Cardiac muscle cell (in vitro differentiated cells and primary cell): ENCODE measurements at places on chromosomes 2 and 18.
A peak's percentile ranks its signal among the peaks of the same experiment; 100 is the strongest.

GRCh38 chr18:44680273-44681075 lies at the start of gene SETBP1:
TSS of gene SETBP1 (plus strand) at chr18:44680888. CDS start at chr18:44701347, 20,459 bp downstream.
- H3K27ac ChIP-seq, result peak within 1 kb of the TSS; percentile 80
- peak; percentile 58 for DNase-seq

DNA sequence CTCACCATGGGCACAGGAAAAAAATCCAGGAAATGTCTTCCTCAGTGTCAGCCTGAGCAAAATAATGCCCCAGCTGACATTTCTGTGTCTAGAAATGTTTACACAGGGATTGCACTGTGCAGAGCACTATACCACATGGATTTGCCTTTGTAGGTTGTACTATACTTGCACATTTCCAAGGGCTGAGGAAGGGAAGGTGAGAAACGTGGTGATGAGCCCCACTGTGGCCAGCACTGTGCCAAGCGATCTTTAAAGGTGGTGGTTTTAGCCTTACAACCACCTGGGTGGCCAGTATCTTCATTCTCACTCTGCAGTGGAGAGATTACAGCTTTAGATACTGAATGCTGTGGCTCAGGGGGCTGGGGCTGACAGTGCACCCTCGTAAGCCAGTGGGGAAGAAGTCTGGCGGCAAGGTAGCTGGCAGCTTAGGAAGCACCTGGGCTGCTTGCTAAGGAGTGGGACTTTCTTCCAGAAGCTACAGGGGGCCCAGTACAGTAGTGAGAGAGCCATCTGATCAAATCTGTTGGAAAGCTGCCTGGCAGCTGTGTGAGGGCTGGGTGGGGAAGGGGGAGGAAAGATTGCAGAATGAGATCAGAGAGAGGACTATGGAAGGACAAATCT lies 81.4 kb upstream of the MSH2 start:
- H3K4me1 ChIP-seq, result no peaks in the 10 kb centered on the region
- DNase-seq, result no peak
- no peak overlapping the region for H3K27ac ChIP-seq
- no peaks in the 10 kb centered on the region for H3K27me3 ChIP-seq
- no peak overlapping the region for H3K4me3 ChIP-seq

DNA sequence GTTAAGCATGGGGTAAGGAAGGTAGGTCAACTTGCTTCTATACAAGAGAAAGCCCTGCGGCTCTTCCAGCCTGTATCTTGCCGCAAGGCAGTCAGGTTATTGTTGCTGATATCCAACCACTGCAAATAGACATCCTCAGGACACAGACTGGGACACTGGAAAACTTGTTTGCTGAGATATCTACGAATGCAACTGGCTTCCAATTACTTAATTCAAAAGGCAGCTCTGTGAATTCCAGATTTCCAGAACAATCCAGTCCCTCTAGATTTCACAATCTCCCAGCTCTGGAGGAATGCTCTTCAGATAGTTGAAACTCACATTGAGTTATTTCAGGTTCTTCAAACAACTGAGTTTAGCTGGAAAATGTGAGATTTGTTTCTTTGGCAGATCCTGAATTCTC lies 34.6 kb upstream of the SP9 start:
- H3K4me1 ChIP-seq, result no peaks in the 10 kb centered on the region
- no peak overlapping the region for H3K27ac ChIP-seq
- no peaks in the 10 kb centered on the region for H3K36me3 ChIP-seq
- no peak overlapping the region for H3K4me3 ChIP-seq
- H3K27me3 ChIP-seq, result no peaks in the 10 kb centered on the region

DNA sequence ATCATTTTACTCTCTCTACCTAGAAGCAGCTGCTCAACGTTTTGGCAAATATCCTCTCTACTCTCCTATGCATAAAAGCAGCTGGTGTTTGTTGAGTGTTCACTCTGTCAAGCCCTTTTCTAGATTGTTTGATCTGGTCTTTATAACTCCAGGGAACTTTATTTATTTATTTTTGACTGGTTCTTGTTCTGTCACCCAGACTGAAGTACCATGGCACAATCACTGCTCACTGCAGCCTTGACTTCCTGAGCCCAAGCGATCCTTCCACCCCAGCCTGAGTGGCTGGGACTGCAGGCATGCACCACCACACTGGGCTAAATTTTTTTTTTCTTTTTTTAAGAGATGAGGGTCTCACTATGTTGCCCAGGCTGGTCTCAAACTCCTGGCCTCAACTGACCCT lies 12.7 kb downstream of the CATIP start:
- no peaks in the 10 kb centered on the region for H3K4me1 ChIP-seq
- H3K36me3 ChIP-seq, result no peaks in the 10 kb centered on the region
- no peak overlapping the region for H3K4me3 ChIP-seq
- no peak for DNase-seq
- no peaks in the 10 kb centered on the region for H3K27me3 ChIP-seq
- no peak overlapping the region for H3K27ac ChIP-seq

GRCh38 chr2:190441564-190441963 lies 33.4 kb downstream of the MFSD6 start:
- no peaks in the 10 kb centered on the region for H3K36me3 ChIP-seq
- no peaks in the 10 kb centered on the region for H3K4me1 ChIP-seq
- DNase-seq, result no peak
- H3K27ac ChIP-seq, result no peak overlapping the region

- peaks cover 8% of the 10 kb centered on the region for H3K4me1 ChIP-seq
- no peak overlapping the region for H3K4me3 ChIP-seq
- H3K27ac ChIP-seq, result peak overlapping the region; percentile 23
- DNase-seq, result peak; percentile 45
- H3K27me3 ChIP-seq, result no peaks in the 10 kb centered on the region
Observed at GRCh38 chr18:10062302-10063300, 148.8 kb downstream of the VAPA start.

- H3K4me1 ChIP-seq, result no peaks in the 10 kb centered on the region
- H3K27ac ChIP-seq, result no peak overlapping the region
- no peaks in the 10 kb centered on the region for H3K36me3 ChIP-seq
- no peaks in the 10 kb centered on the region for H3K27me3 ChIP-seq
- no peak for DNase-seq
Observed at GRCh38 chr2:114192362-114192761, 250.1 kb upstream of the DPP10 start.

- H3K36me3 ChIP-seq, result no peaks in the 10 kb centered on the region
- H3K27me3 ChIP-seq, result peaks cover 11% of the 10 kb centered on the region
- no peak overlapping the region for H3K4me3 ChIP-seq
- no peaks in the 10 kb centered on the region for H3K4me1 ChIP-seq
Observed at GRCh38 chr2:96154506-96155380, 9.5 kb upstream of the DUSP2 start.

DNA sequence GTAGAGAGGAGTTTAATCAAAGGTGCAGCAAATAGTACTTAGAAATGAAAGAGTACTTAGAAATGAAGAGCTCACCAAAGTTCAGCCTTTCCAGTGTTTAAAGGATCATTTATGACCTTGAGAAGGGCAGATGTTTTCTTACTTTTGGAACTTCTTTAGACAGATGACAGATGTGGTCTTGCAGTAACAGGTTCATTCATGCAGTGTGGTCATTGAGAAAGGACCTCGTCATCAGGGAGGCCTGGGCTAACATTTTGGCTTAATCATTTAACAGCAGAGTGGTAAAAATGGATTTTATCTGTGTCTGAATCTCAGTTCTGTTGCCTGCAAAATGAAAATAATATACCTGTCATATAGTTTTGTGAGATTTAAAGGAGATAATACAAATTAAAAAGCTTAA lies 75.1 kb upstream of the NT5C1B start:
- no peak overlapping the region for H3K4me3 ChIP-seq
- DNase-seq, result no peak
- H3K4me1 ChIP-seq, result peaks cover 5% of the 10 kb centered on the region
- no peak overlapping the region for H3K27ac ChIP-seq

GRCh38 chr2:235937526-235937925 lies 230.7 kb downstream of the GBX2 start:
- no peaks in the 10 kb centered on the region for H3K27me3 ChIP-seq
- H3K27ac ChIP-seq, result no peak overlapping the region
- no peak for DNase-seq
- H3K36me3 ChIP-seq, result no peaks in the 10 kb centered on the region
- no peaks in the 10 kb centered on the region for H3K4me1 ChIP-seq

DNA sequence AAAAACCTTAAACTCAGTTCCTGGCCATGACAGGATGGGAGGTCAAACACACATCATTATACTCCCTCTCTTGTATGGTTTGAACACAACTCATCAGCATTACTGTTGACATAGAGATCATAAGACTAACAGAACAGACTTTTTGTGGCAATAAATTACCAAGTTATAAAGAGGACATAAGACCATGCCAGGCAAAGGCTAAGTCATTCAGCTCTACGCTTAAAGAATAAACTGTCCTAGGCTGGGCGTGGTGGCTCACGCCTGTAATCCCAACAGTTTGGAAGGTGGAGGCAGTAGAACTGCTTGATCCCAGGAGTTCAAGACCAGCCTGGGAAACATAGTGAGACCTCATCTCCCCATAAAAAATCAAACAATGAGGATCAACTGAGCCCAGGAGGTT lies 16.4 kb downstream of the NLRC4 start:
- no peak for DNase-seq
- H3K4me3 ChIP-seq, result no peak overlapping the region
- H3K4me1 ChIP-seq, result no peaks in the 10 kb centered on the region
- H3K36me3 ChIP-seq, result no peaks in the 10 kb centered on the region
- no peaks in the 10 kb centered on the region for H3K27me3 ChIP-seq
- H3K27ac ChIP-seq, result no peak overlapping the region

GRCh38 chr2:210647151-210647550 lies 90.8 kb downstream of the CPS1 start:
- no peaks in the 10 kb centered on the region for H3K36me3 ChIP-seq
- H3K4me3 ChIP-seq, result peak overlapping the region; percentile 31
- H3K27me3 ChIP-seq, result no peaks in the 10 kb centered on the region
- H3K4me1 ChIP-seq, result peaks cover 59% of the 10 kb centered on the region
- H3K27ac ChIP-seq, result peak overlapping the region; percentile 95
- DNase-seq, result peak; percentile 91

GRCh38 chr2:217277646-217278398 lies 418.0 kb upstream of the TNP1 start:
- H3K36me3 ChIP-seq, result no peaks in the 10 kb centered on the region
- no peak overlapping the region for H3K27ac ChIP-seq
- H3K27me3 ChIP-seq, result peaks cover 84% of the 10 kb centered on the region
- no peaks in the 10 kb centered on the region for H3K4me1 ChIP-seq
- DNase-seq, result peak; percentile 91
- no peak overlapping the region for H3K4me3 ChIP-seq

DNA sequence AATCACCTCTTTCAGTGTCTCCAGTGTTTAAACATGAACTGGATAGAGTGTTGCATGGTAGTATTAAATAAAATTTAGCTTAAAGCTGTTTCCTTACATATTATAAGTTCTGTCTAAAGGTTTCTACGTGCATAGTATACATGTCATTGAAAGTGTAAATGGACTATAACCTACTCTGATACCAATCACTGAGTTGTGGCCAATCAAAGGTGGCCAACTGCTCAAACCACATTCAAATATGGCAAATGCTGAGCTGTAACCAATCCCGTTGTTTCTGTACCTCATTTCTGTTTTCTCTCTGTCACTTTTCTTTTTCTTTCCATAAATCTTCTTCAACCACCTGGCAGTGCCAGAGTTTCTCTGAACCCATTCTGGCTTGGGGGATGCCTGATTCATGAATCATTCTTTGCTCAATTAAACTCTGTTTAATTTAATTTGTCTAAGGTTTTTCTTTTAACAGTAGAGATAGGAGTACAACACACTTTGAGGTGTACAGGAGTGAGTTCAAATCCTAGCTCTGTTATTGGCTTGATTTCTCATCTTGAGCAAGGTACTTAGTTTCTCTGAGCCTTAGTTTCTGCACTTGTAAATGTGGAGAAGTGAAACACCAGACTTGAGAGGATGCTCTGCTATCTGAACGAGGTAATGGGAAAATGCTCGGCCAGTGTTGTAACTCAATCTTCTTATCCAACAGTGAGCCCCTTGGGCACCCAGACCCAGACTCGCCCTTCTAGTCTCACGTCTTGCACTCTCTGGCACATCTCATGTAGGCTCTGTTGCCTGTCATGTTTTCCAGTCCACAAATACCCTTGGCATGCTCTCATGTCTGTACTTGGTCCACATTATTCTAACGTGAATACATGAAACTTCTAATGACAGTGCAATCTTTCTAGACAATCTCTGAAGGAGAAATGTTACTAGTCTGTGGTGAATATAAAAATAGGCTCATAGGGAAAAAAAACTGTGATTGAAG lies 228.0 kb downstream of the PIK3C3 start:
- H3K4me3 ChIP-seq, result no peak overlapping the region
- DNase-seq, result peak; percentile 9
- H3K27me3 ChIP-seq, result no peaks in the 10 kb centered on the region
- H3K36me3 ChIP-seq, result no peaks in the 10 kb centered on the region
- H3K4me1 ChIP-seq, result no peaks in the 10 kb centered on the region
- no peak overlapping the region for H3K27ac ChIP-seq

DNA sequence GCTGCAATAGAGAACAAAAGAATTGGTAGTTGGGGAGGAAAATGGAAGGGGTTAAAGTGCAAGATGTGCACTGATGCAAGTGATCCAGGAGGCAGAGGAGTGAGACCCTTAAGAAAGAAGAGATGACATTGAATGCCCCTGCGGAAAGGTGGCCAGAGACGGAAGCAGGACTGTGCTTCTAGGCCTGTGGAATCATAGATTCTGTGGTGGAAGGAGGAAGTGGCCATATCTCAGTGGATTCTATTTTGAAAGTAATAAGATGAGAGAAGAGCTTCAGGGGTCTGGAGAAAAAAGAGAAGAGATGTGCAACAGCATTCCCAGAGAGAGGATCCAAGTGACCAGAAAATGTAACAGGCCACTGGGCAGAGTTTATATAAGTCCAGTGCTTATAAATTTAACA lies 18.6 kb upstream of the GYPC start:
- H3K36me3 ChIP-seq, result no peaks in the 10 kb centered on the region
- no peak overlapping the region for H3K4me3 ChIP-seq
- no peak overlapping the region for H3K27ac ChIP-seq
- DNase-seq, result no peak

- H3K27ac ChIP-seq, result no peak overlapping the region
- no peak overlapping the region for H3K4me3 ChIP-seq
- no peaks in the 10 kb centered on the region for H3K27me3 ChIP-seq
- peaks cover 45% of the 10 kb centered on the region for H3K36me3 ChIP-seq
- DNase-seq, result no peak
Observed at GRCh38 chr2:221428896-221429295, 143.2 kb downstream of the EPHA4 start.

DNA sequence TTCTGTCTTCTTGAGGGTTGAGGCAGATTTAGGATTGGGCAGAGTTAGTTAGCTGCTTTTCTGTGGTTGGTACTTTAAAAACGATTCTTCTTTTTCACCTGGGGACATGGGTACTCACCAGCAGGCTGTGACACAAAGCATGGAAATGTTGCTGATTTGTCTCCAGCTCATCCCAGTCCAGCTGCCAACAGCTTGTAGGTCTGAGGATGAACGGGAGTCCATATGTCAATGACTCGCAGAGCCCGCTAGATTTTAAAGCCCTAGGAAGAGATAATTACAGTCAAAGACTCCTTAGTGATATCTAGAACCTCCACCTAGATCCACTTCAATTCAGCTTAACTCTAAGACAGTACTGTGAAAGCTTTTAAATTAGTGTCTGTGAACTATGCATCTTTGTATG lies 20.8 kb downstream of the DOK1 start:
- DNase-seq, result no peak
- H3K36me3 ChIP-seq, result no peaks in the 10 kb centered on the region
- no peak overlapping the region for H3K27ac ChIP-seq
- H3K4me3 ChIP-seq, result no peak overlapping the region
